ENCODE measurements at places on chromosomes 1 and 21.

GRCh38 chr1:8965121-8965820 lies 19.6 kb downstream of the CA6 start:
- no peak for DNase-seq

DNA sequence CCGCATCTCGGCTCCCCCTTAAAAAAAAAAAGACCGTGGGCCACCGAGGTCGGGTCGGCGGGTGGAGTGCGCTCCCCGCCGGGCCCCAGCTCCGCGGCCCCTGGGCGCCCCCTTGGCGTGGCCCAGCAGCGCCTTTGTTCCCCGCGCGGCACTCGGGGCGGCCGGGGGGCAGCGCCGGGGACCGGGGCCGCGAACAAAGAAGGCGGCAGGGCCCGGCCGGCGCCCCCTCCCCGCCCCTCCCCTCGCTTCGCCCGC lies 571 bp downstream of the MARCKSL1 start:
- no peak for DNase-seq

- no peak for DNase-seq
These were observed 130.1 kb downstream of the DMRTB1 start for GRCh38 chr1:53589043-53589887.

- DNase-seq = no peak
These were observed 1.6 kb downstream of the ADAM15 start for GRCh38 chr1:155052439-155053395.

GRCh38 chr21:31577271-31577670 lies 82.2 kb upstream of the SOD1 start:
- DNase-seq = no peak

- DNase-seq = no peak
These were observed 165.5 kb downstream of the KAZN start for GRCh38 chr1:14763977-14764376.

DNA sequence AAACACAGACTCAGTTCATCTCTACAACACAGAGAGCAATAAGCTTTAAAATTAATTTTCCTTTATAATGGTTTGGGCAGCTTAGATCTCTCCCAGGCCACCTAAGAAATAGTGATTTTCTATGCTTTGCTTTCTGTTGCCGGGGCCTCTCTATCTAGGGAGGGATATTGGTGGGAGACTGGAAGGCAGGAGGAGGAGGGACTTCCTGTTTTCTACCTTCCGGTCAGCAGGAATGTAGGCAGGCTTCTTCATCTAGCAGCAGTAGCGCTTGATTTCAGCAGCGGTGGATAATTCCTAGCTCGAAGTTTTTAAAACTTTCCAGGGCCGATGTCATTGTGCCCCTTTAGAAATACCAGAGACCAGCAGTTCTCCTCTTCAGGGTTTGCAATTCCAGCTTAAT lies 5.1 kb upstream of the DESI2 start:
- no peak for DNase-seq

GRCh38 chr1:184503221-184503749 lies 116.5 kb downstream of the C1orf21 start:
- no peak for DNase-seq

GRCh38 chr21:33197496-33197895 lies 32.2 kb upstream of the IFNAR2 start:
- DNase-seq = no peak

- DNase-seq = no peak
These were observed 33.6 kb downstream of the ACOT11 start for GRCh38 chr1:54581621-54582035.

DNA sequence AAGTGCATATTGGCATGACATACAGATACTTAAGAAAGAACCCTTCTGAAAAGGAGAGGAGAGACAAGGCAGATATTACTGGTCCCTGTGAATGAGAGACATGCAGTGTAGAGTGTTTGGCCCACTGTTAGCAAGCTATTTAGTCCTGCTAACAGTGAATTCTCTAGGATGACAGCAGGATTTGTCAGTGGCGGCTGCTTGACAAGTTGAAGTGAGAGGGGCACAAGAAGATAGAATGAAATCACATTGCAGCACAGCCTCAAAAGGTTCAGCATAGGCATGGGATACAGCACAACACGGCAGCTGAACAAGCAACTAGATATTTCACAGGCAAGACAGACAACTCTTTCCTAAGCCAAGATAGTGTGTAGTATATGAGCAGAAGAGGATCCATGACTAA lies 407.9 kb downstream of the PLA2G4A start:
- DNase-seq = no peak

GRCh38 chr1:21614419-21615115 lies 54.6 kb downstream of the RAP1GAP start:
- no peak for DNase-seq

DNA sequence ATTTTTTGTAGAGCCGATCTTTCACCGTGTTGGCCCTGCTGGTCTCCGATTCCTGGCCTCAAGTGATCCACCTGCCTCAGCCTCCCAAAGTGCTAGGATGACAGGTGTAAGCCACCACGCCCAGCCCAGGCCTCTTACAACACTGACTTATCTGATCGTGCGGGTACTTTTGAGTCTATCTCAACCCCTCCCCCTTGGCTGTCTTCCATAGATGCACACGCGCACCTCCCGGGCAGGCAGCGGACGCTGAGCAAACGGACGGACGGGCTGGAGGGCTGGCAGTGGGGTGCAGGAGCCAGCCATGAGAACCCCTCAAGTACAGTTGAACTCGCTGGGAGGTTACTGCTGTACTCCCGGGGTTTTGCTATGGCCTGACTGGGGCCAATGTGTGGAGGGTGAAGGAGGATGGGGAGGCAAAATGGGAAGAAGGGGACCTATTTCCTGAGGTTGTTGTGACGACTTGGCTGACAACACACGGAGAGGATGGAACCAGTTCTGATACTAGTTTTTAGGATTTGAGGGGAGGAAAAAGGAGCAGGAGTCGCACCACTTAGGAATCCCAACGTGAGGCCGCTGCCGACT lies 959 bp downstream of the CD58 start:
- DNase-seq = no peak

DNA sequence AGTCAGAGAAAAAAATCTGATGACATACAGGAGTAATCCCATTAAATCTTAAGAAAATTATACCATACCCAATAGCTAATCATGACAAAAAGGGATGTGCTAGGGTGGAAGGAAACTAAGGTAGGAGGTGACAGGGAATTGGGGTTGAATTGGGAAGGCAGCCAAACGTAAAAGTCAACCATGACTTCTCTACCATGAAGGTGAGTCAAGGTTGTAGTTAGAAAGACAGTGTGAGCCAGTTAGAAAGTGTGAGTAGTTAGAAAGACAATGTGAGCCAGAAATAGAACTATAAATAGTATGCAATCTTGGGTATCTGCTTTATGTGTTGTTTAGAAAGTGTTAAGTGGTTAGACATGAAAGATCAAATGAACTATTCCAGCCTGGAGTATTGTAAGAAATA lies 556.8 kb downstream of the AGBL4 start:
- DNase-seq = no peak

- DNase-seq = no peak
These were observed at the start of gene TNFRSF9 for GRCh38 chr1:7940745-7941436. Gene TNFRSF9, minus strand, starts transcription at chr1:7940839. Its CDS starts 845 bp downstream, at chr1:7939994.

DNA sequence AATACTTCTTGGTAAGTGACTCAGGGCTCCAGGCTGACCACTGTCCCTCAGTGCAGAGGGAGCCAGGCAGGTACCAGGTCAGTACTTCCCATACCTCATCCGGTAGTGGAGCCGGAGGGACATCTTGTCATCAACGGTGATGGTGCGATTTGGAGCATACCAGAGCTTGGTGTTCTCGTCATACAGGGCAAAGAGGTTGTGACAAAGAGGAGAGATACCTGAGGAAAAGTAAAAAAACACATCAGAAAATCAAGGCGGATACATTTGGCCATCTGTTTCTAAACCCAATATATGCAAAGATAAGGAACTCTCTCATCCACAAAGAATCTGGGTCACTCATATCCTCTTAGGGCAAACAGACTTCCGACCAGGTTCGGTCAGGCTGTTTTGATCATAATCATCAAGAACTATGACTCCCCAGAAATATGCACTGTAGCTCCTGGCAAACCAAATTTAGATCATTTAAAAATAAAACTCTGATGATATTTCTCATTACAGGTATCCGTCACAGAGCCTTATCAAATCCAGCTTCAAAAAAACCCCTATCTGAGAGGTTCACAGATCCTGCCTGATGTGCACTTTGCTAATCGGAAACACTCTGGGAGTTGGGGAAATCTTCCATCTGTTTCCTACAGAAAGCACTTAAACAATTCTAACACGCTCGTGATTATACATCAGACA lies 87.3 kb downstream of the JAK1 start:
- no peak for DNase-seq

GRCh38 chr1:64935551-64936155 lies 30.7 kb downstream of the JAK1 start:
- DNase-seq = no peak

GRCh38 chr21:38813547-38813946 lies 7.8 kb downstream of the ETS2 start:
- no peak for DNase-seq

DNA sequence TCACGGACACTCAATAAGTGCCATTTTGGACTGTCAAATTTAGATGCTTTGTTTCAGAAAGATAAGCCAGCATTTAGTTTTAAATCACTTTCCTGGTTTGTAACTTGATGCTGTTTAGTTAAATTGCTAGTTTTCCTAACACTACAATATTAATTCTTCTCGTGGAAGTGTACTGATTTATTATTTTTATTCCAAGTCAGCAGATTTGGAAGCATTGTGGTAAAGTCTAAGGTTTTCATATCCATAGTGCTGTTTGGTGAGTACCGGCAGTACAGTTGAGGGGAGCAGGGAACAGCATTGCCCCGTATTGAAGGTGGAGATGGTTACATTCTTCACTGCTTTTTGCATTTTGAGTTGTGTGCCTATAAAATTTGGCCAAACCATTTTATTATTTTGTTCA lies 36.3 kb downstream of the S100B start:
- DNase-seq = no peak

GRCh38 chr1:211344152-211344618 lies 17.6 kb downstream of the TRAF5 start:
- DNase-seq = no peak

GRCh38 chr1:229563241-229563640 lies 4.7 kb upstream of the ABCB10 start:
- no peak for DNase-seq

- DNase-seq = no peak
These were observed 54.7 kb downstream of the COQ8A start for GRCh38 chr1:226994586-226995364.

DNA sequence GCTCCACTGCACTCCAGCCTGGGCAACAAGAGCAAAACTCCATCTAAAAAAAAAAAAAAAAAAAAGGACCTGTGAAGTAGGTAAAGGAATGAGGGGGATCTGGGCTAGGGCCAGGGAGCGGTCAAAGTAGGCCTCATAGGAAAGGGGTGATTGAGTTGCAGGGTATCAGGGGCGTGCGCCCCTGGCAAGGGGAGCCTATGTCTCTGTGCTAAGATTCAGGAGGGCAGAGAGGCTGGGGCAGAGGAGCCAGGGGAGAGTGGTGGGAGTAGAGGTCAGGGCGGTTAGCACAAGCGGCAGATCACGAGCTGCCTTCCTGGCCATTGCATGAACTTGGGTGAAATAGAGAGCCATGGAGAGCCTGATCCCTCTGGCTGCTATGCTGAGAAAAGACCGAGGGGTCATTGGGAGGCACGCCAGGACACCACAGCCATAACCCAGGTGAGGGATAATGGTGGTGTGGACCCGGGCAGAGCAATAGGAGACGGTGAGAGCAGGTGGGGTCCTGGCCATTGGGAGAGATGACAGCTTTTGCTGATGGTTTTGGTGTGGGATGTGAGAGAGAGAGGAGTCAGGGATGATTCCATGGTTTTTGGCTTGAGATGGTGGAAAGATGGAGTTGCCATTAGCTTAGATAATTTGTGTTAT lies 30.6 kb upstream of the CSF1 start:
- DNase-seq = no peak
